ENCODE measurements at places on chromosomes 7 and 10.

- no peak for DNase-seq
Measured at GRCh38 chr10:121525251-121526134, 72.8 kb downstream of the FGFR2 start.

DNA sequence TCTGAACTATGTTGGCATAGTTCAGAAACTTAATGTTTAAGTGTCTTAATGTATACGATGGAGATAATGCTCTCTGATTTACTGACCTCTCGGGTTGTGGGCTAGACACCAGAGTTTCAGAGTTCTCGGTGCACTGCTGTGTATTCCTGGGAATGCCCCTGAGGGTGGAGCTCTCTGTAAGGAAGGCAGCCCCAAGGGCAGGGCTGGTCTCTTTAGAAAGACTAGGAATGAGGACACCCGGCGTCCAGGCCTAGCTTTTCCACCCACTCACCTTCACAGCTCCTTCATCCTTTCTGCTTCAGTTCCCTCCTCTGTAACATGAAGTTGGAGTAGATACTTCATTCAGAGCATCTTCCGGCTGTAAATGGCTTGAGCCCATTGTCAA lies 536.6 kb upstream of the GALNT17 start:
- no peak for DNase-seq

- DNase-seq = no peak
Measured at GRCh38 chr10:29239569-29240472, 49.0 kb upstream of the LYZL1 start.

DNA sequence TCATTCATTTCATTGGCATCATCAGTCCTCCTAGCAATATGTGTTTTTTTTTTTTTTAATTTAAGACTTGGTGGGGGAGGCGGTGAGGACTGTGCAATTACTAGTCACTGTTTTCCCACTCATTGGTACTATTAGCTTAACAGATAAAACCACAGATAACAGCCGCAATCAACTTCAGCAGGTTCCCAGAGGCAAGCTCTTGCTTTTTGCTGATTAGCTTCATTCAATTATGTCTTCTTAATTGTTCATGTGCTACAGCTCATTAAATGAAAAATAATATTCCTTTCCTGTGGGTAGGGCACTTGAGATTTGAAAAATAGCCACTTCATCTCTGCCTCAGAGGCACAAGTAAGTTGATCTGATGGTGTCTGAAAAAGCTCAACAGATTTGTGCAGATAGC lies 215.5 kb downstream of the PCDH15 start:
- no peak for DNase-seq

GRCh38 chr7:85924062-85924461 lies 719.6 kb upstream of the GRM3 start:
- no peak for DNase-seq

DNA sequence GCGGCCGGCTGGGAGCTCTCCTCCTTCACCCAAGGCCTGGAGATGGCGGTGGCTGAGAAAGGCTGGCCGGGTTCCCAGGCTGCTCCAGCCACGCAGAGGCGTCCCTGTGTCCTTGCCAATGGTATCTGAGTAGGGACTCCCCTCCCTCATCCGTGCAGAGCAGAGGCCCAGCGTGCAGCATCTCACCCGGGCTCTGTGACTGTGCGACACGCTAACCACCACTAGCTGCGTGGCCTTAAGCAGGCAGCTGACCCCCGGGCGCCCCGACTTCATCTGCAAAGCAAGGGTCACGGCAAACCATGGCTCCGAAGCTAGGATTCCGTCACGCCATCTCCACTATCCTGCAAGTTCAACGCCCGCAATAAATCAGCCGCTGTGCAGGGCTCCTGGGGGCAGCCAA lies 47.2 kb upstream of the TNRC18 start:
- no peak for DNase-seq

DNA sequence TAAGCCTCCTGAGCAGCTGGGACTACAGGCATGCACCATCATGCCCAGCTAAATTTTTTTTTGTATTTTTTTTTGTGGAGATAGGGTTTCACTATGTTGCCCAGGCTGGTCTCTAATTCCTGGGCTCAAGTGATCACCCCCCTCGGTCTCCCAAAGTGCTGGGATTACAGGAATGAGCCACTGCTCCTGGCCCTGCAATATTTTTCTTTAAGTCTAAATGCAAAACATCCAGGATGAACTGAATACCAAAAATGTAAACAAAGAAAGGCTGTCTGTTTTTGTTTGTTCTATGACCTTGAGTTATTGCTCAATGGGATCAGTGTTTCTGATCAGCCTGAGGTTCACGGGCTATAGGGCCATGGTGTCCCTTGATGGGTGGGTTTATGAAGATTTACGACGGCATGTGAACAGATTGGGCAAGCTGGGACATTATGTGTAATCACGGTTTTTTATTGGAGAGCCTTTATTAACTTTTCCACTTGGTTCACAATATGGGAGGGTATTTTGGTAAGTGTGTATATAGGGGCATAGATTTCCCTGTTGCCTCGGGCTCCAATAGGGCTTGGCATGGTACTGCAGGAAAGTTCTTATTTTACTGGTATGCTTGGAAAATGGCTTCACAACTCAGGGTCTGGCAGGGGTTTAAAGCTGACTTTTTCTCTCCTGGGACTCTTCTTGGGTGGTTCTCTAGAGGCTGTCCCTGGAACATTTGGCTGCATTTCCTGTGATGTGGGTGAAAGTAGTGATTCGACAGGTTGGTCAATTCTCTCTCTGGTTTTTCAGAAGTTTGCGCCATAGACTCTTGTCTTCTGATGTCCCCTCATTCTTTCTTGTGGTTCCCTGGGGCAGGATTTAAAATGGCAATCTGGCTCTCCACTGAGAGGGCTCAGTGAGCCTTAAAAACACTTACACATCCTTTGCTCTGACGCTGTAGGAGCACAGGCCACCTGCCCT lies 41.6 kb downstream of the MRPS33 start:
- no peak for DNase-seq

- no peak for DNase-seq
Measured at GRCh38 chr7:140638173-140638791, 2.3 kb downstream of the DENND2A start.

DNA sequence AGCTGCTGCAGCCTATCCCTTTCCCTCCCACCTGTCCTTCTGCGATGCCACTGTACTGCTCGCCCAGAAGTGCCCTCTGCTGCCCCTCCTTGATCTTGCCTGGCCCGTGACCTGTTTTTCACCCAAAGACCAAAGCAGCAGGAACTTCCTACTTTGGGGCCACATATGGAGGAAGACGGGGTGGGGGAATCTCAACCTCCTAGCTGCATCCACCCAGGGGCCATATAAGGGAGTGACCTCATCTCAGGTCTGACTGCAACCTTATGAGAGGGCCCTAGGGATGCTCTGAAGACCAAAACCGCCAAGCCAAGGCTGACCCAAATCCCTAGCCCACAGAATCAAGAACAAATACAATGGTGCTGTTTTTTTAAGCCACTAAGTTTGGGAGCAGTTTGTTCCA lies 15.7 kb downstream of the PRKCQ start:
- no peak for DNase-seq

DNA sequence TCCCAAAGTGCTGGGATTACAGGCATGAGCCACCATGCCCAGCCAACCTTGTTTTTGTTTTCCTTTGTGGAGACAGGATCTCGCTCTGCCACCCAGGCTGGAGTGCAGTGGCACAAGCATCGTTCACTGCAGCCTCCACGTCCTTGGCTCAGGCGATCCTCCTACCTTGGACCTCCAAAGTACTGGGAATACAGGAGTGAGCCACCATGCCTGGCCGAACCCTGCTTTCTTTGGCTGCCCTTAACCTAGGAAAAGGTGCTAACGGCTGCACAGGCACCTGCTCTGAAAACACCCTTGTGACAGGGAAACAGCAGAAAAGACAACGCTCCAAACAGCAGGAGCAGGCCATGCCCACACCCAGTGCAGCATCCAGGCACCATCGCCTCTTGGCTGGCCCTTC lies 71.9 kb downstream of the OAT start:
- DNase-seq = no peak

- DNase-seq = no peak
Measured at GRCh38 chr10:24427678-24428409, 218.9 kb downstream of the KIAA1217 start.

GRCh38 chr7:1914321-1914720 lies 244.2 kb downstream of the ELFN1 start:
- DNase-seq = no peak

GRCh38 chr7:107684947-107685463 lies 24.4 kb downstream of the SLC26A4 start:
- DNase-seq = no peak

GRCh38 chr7:116812860-116813259 lies 49.5 kb upstream of the CAPZA2 start:
- DNase-seq = no peak

GRCh38 chr7:53119514-53119941 lies 84.1 kb downstream of the POM121L12 start:
- DNase-seq = no peak

- no peak for DNase-seq
Measured at GRCh38 chr10:73997461-73997786, 492 bp upstream of the VCL start.

DNA sequence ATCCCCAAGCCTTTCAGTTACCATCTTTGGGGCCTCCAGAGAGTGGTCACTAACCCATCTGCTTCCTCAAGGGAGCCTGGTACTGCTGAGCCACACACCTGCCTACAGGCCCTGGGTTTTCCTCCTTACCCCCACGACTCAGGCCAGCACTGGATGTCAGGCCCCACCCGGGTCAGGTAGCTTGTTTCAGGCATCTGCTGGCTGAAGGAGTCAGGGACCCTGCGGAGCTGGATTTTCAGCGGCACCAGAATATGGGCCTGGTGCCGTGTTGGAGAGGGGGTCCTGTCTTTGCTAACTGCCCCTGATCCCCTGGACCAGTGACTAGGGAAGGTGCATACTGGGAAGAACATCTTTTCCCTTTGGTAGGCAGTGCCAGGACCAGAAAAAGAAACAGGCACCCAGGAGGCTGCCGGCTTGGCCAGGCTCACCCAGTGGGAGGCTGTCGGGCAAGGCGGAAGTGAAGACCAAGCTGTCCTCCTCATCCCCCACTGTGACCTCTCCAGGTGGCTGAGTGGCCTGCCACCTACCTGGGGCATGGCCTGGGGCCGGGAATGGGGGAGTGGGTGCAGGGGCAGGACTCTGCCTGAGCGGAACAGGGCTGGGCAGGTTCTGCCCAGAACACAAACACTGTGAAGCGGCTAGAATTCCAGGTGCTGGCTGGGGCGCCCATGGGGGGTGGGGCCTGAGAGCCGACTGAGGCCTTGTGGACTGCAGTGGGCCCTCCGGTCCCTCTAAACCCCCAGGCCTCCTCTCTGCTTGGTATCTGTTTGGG lies 12.4 kb upstream of the SAMD8 start:
- no peak for DNase-seq

DNA sequence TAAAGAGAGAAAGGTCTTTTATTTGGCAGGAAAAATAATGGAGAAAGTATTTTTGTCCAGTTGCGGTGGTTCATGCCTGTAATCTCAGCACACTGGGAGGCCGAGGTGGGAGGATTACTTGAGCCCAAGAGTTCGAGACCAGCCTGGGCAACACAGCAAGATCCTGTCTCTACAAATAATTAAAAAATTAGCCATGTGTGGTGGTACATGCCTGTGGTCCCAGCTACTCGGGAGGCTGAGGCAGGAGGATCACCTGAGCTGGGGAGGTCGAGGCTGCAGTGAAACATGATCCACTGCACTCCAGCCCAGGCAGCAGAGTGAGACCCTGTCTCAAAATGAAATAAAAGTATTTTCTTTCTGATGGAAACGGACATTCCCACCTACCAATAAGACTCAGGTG lies 77.8 kb upstream of the MKRN1 start:
- DNase-seq = no peak

DNA sequence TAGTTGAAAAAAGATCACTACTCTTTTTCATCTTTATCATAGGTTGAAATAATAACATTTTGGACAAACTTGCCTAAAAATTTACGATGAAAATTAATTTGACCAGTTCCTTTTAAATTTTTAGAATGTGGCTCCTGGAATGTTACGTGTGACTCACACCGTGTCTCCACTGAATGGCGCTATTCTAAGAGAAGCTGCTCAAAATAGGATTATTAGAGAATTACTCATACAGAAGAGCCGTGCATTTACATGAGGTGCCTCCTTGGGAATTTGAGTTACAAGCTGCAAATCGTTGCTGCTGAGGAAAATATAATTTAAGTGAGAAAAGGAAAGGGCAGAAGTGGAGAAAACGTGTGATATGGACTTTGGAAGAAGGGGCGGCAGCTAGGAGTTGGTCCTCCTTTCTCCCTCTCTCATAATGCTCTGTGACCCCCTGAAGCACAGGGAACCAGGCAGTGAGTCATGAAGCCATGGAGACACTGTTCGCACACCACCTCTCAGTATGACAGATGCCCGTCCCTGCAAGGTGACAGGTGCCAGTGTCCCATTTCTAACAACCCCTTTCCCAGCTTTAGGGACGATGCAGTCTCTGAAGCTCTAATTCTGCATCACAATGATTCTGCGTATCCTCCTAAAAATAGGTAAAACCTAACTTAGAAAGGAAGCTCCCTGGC lies 323.2 kb upstream of the COBL start:
- no peak for DNase-seq

GRCh38 chr10:128704716-128705115 lies 578.5 kb upstream of the MKI67 start:
- DNase-seq = no peak

DNA sequence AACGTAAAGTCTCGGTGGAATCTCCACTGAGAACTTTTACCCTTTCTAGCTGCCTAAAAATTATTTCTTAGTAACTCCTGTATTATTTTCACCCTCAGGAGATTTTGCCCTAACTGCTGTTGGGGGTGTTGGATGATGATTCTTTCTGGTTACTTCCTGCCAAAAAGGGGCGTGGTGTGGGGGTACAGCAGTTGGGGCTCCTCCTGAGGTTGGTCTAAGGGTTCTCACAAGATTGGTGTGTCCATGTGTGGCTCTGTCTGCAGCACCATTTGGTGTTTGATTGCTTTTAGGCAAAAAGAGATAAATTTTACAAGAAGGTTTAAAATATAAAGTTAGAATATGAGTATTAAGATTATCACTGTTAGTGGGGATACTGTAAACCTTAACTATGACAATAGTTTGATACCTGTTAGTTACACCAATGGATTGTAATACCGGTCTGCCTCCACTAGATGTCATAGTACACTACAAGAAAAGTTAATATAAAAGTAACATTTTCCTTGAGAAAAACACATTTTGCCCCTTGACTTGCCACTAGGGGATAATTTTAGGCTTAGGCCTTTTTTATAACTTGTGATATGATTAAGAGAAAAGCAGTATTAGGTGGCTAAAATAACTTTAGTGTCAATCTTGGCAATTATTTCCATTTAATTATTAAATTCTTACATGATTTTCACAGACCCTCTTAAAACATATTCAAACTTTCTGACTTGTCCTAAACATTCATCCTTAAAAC lies 928.7 kb downstream of the IPMK start:
- DNase-seq = no peak

- no peak for DNase-seq
Measured at GRCh38 chr10:69697006-69697405, 67.0 kb downstream of the FAM241B start.

GRCh38 chr7:12893292-12893691 lies 205.9 kb downstream of the ARL4A start:
- DNase-seq = no peak

DNA sequence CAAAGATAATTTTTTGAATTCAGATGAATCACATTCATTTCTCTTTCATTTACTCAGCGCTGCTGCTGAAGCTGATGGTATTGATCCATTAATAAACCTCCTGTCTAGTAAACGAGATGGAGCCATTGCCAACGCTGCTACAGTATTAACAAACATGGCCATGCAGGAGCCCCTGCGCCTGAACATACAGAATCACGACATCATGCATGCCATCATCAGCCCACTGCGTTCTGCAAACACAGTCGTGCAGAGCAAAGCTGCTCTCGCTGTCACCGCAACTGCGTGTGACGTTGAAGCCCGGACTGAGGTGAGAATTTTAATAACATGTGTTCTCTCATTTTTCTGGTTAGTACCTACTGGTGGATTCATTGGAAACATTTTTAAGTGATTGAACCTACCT lies 70.2 kb downstream of the ARMC3 start:
- DNase-seq = no peak
